ENCODE measurements at places on chromosomes 3 and 15. TPM values are rescaled to one million over a fixed set of nuclear protein-coding genes. Genes with fewer than 3 reads are reported as not detected.

SLC22A14 gene
- 0.96 TPM for total RNA-seq

RTP4 gene
- 0.72 TPM for total RNA-seq

- no peak for DNase-seq
These were observed 23.8 kb upstream of the CORO2B start for GRCh38 chr15:68554721-68555678.

DNA sequence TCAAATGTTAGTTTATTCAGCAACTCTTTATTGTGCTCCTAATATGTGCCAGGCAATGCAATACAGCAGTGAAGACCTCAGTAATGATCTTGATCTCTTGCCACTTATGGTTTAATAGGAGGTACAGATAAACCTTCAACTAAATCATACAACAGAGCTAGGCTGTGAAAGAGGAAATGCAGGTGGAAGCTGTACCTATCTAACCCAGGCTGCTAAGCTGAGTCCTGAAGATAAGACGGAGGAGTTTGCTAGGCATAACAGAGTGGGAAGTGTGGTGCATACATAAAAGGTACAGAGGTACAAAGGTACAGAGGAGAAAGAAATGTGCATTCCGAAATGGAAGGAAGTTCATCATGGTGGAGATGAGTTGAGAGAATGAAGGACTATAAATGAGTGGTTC, 35.0 kb downstream of the KBTBD8 start:
- DNase-seq: no peak

DNA sequence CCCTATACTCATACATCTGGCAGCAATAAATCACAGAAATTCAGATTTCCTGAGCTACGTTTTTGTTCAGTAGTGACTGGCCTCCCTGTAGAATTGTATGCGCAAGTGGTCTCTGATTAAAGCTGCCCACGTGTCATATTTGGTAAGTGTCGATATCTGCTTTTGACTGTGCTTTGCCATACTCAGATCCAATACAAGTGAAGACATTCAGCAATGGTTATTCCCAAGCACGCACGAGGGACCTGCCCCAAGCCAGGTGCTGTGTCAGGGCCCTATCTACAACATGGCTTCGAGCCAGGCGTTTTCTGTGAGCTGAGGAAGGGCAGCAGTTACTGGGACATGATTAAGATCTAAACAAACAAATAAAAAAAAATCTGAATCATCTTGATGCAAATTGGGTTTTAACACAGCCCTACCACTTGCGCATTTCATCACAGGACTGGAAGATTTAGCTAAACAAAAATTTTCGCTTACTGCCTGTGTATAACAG, 47.2 kb upstream of the ICE2 start:
- DNase-seq: no peak

GRCh38 chr15:51830276-51830806, 888 bp downstream of the TMOD3 start:
- DNase-seq: no peak

DNA sequence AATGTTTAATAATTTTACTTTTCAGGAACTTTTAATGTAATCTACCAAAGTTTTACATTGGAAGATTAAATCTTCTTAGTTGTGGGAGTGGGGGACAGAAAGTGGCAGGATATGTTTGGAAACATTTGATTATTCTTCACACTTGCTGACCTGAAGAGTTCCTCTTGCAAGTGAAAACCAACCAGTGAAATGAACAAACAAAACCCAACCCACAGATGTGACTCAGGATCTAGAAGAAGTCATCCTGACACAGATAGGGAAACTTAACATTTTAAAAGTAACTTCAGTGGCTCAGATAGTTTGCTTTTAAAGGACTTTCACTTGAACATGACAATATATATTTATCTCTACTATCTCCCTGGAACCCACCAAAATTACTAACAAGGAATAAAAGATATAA, 55.4 kb downstream of the ASTE1 start:
- DNase-seq: no peak

DAPK2 gene
- 2.2 TPM for total RNA-seq

VGLL4 gene
- total RNA-seq: 122 TPM

DNA sequence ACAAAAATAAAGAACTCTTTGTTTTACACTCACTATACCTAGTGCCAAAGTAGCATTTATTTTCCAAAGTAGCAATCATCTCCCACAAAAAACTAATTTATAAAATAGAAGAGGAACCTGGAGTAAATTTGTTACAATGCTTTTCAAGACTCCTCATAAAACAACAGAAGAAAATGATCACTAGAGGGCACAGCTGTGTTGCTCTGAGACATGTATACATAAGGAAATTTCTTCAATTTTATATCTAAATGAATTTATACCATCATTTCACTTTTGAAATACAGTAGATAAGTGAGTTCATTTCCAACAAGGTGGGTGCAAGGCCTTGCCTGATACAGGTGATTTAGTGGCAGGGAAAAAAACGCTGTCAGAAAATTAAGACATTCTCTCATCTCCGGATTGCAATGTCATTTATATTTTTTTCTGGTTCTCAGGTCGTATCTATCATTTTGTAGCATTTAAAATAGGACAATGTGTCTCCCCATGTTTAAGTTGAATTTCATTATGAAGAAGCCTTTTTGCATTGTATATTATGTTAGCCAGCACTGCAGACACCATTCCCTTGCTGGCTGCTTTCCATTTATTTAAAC, 25.3 kb upstream of the ARHGEF26 start:
- DNase-seq: peak; percentile 50

C3orf22 gene
- total RNA-seq: 1.7 TPM

GRCh38 chr3:119762876-119763275, 19.0 kb upstream of the NR1I2 start:
- no peak for DNase-seq

Measured in umbilical cord (tissue), 2 donors.